ENCODE measurements at places on chromosomes 16 and 17.

GRCh38 chr16:55513616-55514015 is 4.7 kb downstream of the LPCAT2 start:
- DNase-seq, result no peak

- DNase-seq, result no peak
Measured at GRCh38 chr16:85372627-85373372, 240.3 kb upstream of the GSE1 start.

DNA sequence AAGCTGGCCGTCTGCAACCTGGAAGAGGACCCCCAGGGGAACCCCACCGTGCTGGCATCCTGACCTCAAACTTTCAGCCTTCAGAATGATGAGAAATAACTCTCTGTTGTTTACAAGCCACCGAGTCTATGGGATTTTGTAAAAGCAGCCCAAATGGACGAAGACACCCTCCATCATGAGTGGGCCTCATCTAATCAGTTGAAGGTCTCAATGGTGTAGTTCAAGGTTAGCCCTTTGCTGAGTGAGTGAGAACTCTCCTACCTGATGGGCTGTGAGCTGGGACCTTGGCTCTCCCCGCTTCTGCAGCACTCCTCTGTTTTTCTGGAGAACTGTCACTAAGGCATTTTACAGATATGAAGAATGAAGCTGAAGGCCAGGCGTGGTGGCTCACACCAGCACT is 325.9 kb upstream of the TNRC6C start:
- DNase-seq, result no peak

DNA sequence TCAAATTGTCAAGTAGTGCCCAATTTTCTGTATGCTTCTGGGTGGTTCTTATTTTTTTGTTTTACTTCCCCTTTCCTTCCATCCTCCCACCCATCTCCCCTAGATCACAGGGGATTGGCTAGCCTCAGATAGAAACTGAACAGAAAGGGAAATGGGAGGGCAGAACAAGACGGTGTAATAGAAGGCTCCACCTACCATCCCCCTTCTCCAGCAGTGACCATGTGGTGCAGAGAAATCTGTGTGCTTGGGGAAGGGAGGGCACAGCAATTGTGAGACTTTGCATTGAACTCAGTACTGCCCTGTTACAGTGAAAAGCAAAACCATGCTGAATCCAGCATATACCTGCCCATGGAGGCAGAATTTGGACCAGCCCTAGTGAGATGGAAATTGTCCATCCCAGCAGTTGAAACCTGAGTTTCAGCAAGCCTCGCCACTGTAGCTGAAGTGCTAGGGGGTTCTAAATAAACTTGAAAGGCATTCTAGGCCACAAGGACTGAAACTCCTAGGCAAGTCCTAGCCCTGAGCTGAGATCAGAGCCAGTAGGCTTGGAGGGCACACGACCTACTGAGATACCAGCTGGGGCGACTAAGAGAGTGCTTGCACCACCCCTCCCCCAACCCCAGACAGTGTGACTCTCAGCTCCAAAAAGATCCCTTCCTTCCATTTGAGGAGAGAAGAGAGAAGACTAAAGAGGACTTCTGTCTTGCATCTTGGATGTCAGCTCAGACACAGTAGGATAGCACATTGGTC is 5.2 kb downstream of the SLFN11 start:
- no peak for DNase-seq

GRCh38 chr17:36899250-36900159 is 37.8 kb upstream of the LHX1 start:
- DNase-seq, result no peak

DNA sequence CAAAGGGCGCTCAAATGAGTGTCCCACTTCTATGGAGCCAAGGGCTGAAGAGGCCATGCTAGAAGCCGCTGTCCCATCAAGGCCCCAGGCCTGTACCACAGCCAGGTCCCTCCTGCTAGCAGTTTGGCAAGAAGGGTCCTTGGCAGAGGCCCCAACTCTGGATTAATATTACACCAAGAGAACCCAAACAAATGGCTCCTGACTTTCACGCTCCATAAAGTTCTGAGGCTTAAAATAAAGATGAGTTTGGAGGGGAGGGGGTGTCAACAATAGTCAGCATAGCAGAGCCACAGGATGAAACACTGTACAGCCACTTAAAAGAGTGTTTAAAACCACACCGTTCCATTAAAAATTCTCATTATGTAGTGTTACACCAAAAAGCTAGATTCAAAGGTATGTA is 30.5 kb downstream of the CUEDC1 start:
- no peak for DNase-seq

- no peak for DNase-seq
Measured at GRCh38 chr16:27232061-27232900, 29.0 kb downstream of the KDM8 start.

- no peak for DNase-seq
Measured at GRCh38 chr17:71460943-71461342, 659.9 kb upstream of the SOX9 start.

DNA sequence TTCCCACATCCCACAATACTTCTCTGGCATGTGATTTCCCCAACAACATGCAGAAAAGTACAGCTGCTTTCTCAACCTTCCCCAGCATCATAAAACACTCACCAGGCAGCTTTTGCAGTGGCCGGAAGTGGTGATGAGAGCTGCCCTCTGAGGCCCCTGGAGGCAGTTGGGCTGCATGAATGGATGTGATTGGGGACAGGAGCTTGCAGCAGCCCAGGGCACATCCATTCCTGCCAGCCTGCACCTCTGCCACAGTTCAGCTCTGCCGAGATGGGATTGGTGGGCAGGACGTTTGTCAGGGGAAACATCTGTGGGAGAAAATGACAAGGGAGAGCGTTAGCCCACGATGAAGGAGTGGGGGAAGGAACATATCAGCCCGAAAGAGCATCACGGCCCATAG is 19.8 kb downstream of the NUBP1 start:
- no peak for DNase-seq

DNA sequence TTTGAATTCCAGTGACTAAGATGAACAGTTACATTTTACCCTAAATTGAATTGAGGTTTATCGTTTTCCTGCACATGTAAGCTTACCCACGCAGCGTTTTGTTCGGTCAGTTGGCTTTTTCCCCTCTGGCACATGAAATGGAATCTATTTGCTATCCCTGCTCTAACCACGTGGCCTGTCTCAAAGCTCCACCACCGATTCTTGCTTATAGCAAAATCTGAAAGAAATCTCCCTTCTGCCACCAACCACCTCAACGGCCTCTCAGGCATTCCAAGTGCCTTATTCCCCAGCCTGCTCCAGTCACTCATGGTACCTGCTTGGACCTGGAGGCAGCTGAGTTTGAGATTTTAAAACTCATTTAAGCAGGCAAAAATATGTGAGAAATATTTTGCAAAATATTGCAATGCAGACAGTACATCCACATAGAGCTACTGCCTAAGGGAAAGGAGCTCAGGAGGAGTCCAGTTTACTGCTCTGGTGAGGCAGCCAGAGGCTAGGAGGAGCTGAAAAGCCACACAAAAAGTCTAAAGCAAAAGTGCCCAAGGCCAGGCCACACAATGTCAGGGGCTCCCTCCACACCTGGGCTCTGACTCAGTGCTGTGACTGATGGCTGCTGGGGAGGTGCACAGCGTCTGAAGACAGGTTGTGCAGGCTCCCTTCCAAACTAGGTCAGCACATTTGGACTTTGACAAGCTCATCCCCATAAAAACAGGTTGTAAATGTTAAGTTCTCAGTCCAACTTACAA is 26.4 kb downstream of the ARHGAP17 start:
- peak; percentile 52 for DNase-seq

DNA sequence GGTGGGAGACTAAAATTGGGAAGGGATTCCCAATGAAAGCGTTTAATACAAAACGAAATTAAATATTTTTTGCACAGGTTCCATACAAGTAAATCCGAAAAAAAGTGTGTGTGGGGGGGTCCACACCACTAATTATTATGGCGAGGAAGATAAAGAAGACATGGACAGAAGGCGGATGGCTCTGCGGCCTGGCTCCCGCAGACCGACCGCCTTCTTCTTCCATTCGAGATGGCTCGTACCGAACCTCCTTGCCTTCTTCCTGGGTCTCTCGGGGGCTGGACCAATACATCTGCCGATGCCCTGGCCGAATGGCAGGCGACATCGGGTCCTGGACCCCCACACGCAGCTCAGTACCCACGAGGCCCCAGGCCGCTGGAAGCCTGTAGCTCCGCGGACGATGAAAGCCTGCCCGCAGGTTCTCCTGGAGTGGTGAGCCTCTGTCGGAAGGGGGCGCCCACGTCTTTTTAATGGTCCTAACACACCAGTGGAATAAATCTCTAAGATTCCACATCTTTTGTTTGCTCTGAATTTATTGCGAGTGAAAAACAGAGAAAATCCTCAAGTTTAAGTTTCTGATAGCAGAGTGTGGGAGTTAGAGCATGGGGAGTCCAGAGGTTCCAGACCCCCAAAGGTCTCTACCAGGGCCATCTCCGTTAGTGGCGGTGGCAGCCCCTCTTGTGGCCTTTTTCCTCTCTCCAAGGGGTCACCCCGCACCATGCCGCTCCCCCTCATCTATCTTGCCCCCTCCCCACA is 1.4 kb downstream of the PRAC2 start:
- peak; percentile 83 for DNase-seq

DNA sequence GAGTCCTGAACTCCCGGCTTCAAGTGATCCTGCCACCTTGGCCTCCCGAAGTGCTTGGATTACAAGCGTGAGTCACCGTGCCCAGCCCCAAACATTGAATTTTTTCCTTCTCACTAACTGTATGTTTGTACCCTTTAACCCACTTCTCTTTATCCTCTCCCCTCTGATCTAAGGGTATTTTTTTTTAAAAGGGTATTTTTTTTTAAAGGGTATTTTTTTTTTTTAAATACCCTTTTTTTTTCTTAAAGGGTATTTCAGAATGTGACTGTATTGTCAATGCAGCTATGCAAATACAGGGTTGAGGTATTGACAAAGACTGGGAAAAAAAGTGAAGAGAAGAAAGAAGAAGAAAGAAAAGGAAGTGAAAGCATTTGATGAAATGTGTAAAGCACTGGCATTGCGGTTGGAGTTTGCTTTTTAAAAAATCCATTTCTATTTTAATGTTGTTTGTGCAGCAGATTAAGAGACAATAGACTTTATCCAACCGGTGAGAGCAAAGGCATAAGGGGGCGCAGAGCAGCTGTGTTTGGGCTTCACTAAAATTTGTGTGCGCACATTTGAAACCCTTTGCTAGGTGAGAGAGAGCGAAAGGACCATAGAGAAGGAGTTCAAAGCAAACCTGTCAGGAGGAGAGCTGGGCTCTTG is 42.4 kb downstream of the SYT17 start:
- DNase-seq, result no peak

DNA sequence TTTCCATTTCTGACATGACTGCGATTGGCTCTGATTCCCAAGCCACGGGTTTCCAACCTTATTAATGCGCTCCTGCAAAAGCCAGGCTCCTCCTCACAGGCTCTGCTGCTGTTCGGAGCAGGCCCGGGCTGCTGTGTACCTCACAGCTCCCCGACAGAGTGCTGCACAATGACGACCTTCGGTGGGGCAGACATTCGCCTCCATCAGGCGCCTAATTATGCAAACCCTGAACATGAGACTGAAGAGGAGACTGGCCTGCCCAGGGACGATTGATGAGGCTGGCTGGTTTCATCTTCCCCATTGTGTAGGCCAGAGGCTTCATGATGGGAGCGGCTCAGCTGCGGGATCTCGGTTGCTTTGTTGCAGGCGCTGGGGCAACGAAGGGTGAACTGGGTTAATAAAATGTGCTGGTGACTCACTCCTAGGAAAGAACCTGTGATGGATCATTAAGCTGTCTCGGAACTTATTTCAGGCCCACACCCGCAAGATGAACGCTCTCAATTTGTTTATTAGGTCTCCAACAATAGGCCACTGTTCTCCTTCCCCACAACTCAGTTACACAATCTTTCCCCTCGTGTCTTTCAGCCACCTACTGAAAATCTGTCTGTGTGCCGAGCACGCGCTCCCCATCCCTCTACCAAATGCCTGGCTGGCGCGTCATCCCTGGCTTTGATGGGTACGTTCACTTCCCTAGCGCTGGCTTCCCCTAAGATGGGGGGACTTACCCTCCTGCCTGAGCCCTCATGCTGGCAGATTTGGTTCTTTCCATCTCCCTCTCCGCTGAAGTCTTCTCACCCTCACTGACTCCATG is 27.2 kb upstream of the TOB1 start:
- DNase-seq, result peak; percentile 72

DNA sequence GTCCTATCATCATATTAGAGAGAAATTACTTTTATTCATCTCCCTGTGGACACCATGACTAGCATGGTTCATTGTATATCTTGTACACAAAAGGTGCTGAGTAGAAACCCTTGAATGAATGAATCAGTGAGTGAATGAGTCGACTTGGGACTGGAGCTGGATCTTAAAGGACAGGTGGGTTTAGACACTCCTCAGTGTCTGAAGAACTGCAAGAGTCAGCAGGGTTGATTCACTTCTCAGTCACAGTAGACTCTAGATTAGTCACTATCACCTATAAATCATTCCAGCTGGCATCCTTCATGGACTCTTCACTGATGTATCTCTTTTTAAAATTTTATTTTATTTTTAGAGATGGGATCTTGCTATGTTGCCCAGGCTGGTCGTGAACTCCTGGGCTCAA is 30.1 kb upstream of the PMFBP1 start:
- DNase-seq, result no peak

- DNase-seq, result no peak
Measured at GRCh38 chr16:86768228-86768791, 190.0 kb downstream of the FOXL1 start.
